ENCODE measurements at places on chromosomes 7 and 10.

- no peak for DNase-seq
Observed at GRCh38 chr7:91330191-91330808, 66.1 kb downstream of the FZD1 start.

DNA sequence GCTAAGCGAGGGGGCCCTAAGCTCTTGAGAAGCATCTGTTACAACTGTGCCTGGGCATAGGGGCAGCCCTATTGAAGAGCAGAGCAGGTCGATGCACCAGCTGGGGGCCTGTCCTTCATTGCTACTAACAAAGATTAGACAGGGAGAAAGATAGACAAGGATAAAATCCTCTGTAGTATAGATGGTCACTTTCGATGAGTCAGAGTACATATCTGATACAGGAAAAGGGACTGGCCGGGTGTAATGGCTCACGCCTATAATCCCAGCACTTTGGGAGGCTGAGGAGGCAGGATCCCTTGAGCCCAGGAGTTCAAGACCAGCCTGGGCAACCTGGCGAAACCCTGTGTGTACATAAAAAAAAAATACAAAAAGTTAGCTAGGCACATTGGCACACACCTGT is 13.6 kb downstream of the OPTN start:
- no peak for DNase-seq

GRCh38 chr10:43199088-43199683 is 60.9 kb downstream of the CSGALNACT2 start:
- no peak for DNase-seq

DNA sequence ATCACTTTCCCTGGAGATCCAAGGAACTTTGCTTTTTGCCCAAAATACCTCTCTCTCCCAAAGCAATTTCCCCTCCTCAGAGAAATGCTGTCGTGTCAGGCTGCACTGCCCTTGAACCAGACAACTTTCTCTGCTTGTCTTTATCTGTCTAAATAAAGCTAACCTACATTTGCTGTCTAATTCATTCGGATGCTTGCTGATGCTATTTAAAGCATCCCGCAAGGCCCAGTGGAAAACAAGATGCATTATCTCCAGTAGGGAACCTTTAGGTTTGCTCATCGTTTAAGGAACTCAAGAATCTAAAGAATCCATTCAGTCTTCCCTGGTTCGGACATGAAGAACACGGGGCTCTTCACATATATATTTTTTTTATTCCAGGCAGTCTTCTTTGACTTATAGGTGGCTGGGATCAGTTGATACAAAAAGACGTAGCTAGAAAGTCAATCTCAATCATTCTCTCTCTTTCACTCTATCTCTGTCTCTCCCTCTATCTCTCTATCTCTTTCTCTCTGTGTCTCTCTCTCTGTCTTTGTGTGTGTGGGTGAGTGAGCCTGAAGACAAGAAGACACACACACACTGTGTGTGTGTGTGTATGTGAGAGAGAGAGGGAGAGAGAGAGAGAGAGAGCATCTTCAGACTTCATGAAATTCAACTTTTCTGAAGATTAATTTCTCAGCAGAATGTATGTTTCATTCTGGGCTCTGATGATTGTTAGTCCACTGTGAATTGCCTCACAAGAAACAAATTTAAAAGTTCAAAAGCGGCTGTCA is 92.8 kb upstream of the MKLN1 start:
- no peak for DNase-seq

GRCh38 chr10:79941585-79942210 is 7.2 kb downstream of the SFTPD start:
- no peak for DNase-seq

- no peak for DNase-seq
Observed at GRCh38 chr10:99765672-99766301, 16.7 kb upstream of the ABCC2 start.

GRCh38 chr7:15798081-15798480 is 111.6 kb upstream of the MEOX2 start:
- DNase-seq: no peak

- DNase-seq: no peak
Observed at GRCh38 chr10:27258838-27259812, 18.5 kb upstream of the ACBD5 start.

- DNase-seq: no peak
Observed at GRCh38 chr10:6062101-6062771, at the start of gene IL2RA. Gene IL2RA (minus strand): TSS chr10:6062367. CDS start chr10:6062151, 216 bp downstream.

DNA sequence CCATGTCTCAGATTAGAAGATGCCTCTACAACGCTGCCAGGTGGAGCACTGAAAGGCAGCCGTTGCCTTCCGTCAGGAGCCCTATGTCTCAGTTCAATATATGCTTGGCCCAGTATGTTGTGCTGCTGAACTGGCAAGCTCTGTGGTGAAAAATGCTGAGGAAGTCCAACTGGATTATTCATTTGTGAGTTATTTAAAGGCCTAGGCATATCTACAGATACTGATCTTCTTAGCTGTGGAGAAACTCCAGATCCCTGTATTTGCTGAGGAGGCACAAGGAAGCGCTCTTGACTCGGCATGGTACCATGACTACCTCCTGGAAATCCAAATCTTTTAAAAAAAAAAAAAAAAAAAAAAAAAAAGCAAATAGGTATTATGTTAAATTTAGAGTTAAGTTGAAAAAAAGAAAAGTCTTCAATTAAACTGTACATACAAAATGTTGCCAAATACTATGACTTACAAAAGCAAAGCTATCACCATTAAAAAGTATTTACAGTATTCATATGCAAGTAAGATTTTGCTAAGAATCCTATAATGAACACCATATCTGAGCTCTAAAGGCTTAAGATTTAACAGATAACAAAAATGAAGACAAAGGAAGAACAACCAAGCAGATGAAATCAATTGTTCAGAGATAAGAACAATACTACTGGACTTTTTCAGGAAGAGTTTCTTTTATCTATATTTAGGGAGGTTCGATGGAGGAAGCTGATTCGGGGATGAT is 152.4 kb downstream of the GALNT11 start:
- DNase-seq: no peak

All from NCI-H2081 treated with DMSO at 0.1 percent for 48 hours (cell line).